CD4-positive, alpha-beta memory T cell (primary cell): ENCODE measurements at places on chromosomes 3 and 15. TPM values are rescaled to one million over a fixed set of nuclear protein-coding genes. Genes with fewer than 3 reads are reported as not detected.
A peak's percentile ranks its signal among the peaks of the same experiment; 100 is the strongest.

GRCh38 chr3:50272911-50273688, 4.2 kb downstream of the SEMA3B start:
- peak; percentile 79 for DNase-seq

DNA sequence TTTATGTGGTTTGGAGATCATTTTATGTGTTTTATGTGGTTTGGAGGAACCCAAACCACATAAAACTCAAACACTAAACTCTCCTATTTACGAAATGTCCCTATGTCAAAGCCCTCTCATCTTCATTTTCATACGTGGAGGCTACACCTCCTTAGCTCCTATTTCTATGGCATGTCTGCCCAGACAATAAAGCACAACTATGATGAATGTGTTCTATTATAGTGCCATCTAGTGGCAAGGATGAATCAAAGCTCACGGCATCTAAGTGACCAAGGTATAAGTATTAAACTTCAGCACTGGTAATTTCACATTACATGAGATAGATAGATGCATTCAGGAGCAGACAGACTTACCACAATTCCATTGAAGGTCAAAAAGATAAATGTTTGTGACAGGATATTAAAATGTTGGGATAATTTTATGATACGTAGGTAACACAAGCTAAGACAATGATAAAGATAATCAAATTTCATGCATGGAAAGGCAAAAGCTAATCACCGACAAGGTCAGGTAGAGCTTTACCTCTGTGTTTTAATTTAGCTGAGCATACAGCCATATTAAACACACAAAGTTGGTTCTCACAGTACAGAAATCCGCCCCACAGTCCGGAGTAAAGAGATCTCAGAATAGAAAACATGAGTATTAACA, 130.6 kb upstream of the FHIT start:
- DNase-seq = peak; percentile 34

DNA sequence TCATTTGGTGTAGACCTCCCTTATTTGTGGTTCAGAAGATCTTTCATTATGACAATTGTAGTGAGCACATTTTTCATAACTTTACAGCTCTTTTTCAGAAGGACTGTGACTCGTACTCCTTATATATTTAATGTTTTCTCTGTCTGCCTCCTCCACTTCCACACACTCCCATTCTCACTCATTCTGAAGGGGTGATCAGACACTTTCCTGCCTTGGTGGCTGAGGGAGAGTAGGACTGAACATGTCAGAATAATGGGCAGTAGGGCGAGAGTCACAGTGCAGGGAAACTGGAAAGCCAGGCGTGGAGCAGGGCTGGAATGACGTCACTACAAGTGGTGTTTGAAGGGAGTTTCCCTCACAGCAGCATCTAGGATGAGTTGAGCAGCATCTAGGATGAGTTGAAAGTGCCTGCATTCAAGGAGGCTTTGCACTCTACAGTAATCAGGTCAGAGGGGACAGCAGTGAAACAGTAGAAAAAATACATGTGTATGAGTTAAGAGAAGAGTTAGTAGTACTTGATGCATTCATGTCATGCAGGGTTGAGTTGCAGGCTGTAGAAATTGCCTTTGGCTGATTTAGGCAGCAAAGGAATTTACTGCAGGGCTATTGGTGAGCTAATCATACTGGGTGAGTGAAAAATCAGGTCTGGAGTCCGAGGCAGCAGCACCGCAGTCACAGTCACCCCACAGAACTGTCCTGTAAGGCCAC, 36.3 kb upstream of the FBXL22 start:
- no peak for DNase-seq

- no peak for DNase-seq
Measured at GRCh38 chr3:184807549-184807948, 4.4 kb upstream of the VPS8 start.

DNA sequence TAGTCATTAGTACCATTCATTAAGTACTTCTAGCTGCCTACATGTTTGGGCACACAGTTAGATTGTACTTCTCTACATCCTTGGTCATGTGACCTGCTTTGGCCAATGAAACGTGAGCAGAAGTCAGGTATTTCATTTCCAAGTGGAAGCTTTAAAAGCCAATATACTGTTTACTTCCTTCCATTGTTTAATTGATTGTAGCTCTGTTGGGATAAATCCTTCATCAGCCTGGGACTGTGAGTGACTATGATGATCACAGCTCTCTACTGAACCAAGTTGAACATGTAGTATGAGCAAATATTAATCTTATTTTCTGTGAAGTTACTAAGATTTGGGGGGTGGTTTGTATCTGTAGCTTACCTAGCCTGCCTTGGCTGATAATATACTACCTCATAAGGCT, 116.5 kb upstream of the ROPN1 start:
- no peak for DNase-seq

GRCh38 chr3:129118745-129119144, 2.9 kb downstream of the RAB43 start:
- DNase-seq = peak; percentile 86

The ABHD5 gene
- total RNA-seq = 6.2 TPM

The NR1I2 gene
- 0.49 TPM for total RNA-seq

- DNase-seq = no peak
Measured at GRCh38 chr15:82966671-82967071, 14.2 kb upstream of the HOMER2 start.

DNA sequence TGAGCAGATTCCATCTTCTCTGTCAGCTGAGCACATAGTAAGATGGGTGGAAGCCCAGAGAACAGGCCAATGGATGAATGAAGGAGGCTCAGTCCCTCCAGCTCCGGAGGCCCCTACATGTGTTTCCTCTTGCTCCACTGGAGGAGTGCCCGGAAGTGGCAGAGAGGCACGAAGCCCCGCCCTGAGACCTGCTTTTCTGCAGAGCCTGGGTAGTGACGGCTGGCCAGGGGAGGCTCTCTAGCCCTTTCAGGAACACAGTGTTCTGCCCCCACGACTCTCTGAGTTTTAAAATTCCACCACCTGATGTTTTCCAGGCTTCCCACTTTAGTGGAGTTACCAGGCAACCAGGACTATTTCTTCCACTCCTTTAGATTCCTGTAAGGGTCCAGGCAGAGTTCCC, 149.4 kb upstream of the SLC6A11 start:
- peak; percentile 1 for DNase-seq

The SLC28A1 gene
- not detected for total RNA-seq

The SLC12A1 gene
- total RNA-seq = not detected

GRCh38 chr15:83733691-83734090, 79.8 kb downstream of the ADAMTSL3 start:
- DNase-seq = no peak

The HIGD2B gene
- total RNA-seq = 0.39 TPM

DNA sequence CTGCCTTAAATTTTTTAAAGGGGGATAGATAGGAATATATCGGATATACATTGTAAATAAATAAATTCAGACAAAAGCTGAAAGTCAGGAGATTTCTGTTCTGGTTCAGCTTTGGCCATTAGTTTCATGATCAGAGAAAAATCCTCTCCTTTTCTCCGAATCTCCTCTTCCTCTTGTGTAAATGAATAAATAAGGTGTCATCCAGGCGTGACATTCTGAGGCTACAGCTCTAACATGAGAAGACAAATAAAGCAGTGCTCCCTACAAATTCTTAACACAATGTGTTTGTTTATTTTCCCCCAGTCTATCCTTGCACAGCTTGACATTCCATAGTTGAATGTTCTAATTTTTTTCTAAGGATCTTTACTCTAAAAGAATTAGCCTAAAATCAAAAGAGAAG, 9.4 kb upstream of the MB21D2 start:
- DNase-seq = no peak

The FBXL22 gene
- total RNA-seq = 1.9 TPM

DNA sequence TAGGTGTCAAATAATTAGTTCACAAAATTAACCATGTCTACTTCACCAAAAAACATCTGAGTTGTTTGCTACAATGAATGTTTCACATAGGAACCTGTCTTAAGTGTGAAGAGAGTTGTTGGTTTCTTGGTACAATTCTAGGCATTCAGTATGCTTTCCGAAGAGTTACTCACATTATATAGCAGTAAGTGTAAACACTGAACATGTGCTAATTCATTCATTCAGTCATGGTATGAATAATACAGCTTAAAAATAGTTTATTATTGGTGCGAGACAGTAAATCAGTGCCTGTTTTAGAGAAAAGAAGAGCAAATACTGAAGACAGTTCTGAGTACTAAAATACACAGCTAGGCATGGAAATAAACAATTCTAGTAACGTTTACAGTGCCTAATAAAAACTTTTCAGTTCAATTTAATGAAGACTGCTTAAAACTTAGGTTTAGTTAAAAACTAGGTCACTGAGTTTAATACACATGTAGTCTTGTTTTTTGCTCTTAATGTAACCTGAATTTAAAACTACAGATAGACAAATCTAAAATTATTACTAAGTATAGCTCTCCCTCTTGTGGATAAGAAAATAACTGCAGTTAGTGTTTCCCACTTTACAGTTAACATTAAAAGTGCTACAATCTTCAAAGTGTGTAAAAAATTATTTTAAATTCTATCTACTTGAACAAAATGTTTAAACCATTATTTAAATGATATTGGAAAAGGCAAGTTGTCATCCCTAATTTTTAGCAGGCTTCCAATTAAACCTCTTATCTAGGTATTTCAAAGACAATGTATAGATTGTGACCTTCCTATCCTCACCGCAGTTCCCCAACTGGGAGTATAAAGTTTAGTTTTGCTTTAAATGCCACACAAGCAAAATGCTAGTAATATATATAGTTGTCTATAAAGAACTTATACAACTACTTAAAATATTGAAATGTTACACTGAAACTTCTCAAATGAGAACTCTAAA, 20.1 kb upstream of the ZCWPW2 start:
- DNase-seq = peak; percentile 51

GRCh38 chr15:98381446-98381845, 266.9 kb upstream of the IGF1R start:
- no peak for DNase-seq

- DNase-seq = no peak
Measured at GRCh38 chr15:46858150-46858549, 859.2 kb upstream of the SEMA6D start.

The TTLL13 gene
- 1.4 TPM for total RNA-seq

DNA sequence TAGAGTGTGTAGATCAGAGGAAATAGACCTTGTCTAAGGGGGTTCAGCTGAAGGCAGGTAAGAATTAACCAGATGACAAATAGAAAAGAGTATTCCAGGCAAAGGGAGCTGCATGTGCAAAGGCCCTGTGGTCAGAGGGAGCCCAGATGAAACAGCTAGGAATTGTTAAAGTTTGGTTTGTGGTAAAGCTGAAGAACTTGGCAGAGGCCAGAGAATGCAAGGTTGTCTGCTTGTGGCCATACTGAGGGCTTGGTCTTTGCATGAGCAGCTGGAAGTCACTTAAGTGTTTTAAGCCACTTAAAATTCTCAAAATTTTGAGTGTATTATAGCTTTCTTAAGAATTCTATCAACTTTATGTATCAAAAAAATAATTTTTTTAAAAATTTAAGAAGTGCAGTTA, 116.5 kb downstream of the NEK10 start:
- DNase-seq = no peak

- no peak for DNase-seq
Measured at GRCh38 chr15:86001200-86001599, 78.5 kb upstream of the AGBL1 start.

- DNase-seq = no peak
Measured at GRCh38 chr3:131786386-131786785, 248.4 kb downstream of the CPNE4 start.

- no peak for DNase-seq
Measured at GRCh38 chr15:88083811-88084760, 172.5 kb downstream of the NTRK3 start.

GRCh38 chr3:185677146-185677829, 91.2 kb downstream of the SENP2 start:
- DNase-seq = no peak

GRCh38 chr3:37458162-37459120, 284.1 kb upstream of the LRRFIP2 start:
- no peak for DNase-seq

DNA sequence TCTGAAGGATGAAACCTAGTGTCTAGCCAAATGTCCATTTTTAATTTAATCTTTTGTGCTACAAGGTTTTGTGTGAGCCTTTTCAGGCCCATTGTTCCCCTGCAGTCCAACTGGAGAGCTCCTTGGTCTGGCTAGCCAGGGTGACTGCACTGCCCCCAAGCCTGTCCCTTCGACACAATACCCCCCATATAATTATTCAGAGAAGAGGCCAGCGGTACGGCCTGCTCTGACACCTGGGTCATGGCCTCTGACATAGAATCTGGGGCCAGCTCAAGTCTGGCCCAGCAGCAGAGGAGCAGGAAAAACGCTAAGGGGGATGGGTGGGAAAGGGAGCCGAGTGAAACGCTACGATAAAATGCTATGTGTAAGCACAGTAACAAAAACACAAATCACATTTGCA, 64.2 kb upstream of the PYGO1 start:
- DNase-seq = no peak

DNA sequence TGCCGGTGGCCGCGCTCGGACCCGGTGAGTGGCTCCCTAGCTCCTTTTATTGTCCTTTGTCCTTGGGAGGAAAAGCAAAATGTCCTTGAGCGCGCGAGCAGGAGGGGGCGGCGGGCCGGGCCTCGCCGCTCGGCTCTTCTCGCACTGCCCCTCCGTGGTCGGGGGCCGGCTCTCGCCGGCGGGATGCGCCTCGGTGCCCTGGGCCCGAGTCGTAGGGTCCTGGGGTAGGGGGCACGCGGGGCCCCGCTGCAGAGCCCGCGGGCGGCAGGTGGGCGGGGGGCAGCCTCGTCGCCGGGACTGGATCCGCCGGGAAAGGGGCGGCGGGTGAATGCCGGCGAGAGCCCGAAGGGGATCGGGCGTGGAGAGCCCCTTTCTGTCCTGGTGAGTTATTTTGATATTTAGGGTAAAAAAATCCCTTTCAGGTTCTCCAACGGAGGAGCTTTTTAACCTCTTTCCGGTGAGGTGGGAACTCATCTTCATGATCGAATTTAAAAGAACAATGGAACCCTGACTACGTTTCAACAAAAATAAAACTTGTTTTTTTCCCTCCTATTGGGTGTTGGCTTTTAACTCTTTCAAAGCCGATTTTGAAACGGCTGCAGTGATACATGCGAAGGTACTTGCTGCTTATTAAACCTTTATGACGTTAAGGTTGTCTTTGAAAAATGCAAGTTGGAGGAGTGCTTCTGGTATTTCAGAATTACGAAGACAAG, 16.8 kb upstream of the CHD2 start:
- DNase-seq = peak; percentile 85

- DNase-seq = no peak
Measured at GRCh38 chr15:60343221-60343970, 54.4 kb downstream of the ANXA2 start.

GRCh38 chr15:96088650-96089049, 241.8 kb upstream of the NR2F2 start:
- DNase-seq = no peak

The SNAP23 gene
- 70.6 TPM for total RNA-seq

The CACNA2D3 gene
- total RNA-seq = not detected
